Calu3 (cell line): ENCODE measurements at places on chromosomes 16 and 17. TPM values are rescaled to one million over a fixed set of nuclear protein-coding genes. Genes with fewer than 3 reads are reported as not detected.

MYH13 gene
- total RNA-seq, result not detected in 2 replicates

ABCA8 gene
- not detected in 2 replicates for total RNA-seq

RND2 gene
- total RNA-seq, result 0.15 and 0.40 TPM in 2 replicates

HSD11B2 gene
- 10.2 and 10.8 TPM in 2 replicates for total RNA-seq

ASGR1 gene
- total RNA-seq, result 0.26 TPM in 1 of 2 replicates, not detected in the other

HOXB1 gene
- total RNA-seq, result not detected in 2 replicates

CRHR1 gene
- total RNA-seq, result not detected in 2 replicates

HES7 gene
- total RNA-seq, result 0.28 and 0.69 TPM in 2 replicates

USB1 gene
- total RNA-seq, result 59.3 and 67.0 TPM in 2 replicates

SMPD3 gene
- total RNA-seq, result 0.42 and 1.2 TPM in 2 replicates

USP10 gene
- 141 and 152 TPM in 2 replicates for total RNA-seq

DHRS11 gene
- 53.3 and 63.3 TPM in 2 replicates for total RNA-seq

CHMP6 gene
- total RNA-seq, result 25.5 and 27.9 TPM in 2 replicates

OR1F1 gene
- 0.40 and 0.54 TPM in 2 replicates for total RNA-seq
